Myocyte (in vitro differentiated cells): ENCODE measurements at places on chromosomes 16 and 17. TPM values are rescaled to one million over a fixed set of nuclear protein-coding genes. Genes with fewer than 3 reads are reported as not detected.

Gene MEOX1
- total RNA-seq = 0.19 and 0.47 TPM in 2 replicates

Gene FZD2
- total RNA-seq = 15.5 and 18.5 TPM in 2 replicates

Gene KRTAP4-4
- not detected in 2 replicates for total RNA-seq

Gene TP53TG3
- 0.80 TPM in 1 of 2 replicates, not detected in the other for total RNA-seq

Gene KRTAP4-9
- total RNA-seq = not detected in 2 replicates

Gene MYH8
- total RNA-seq = 715 and 853 TPM in 2 replicates

Gene SPIRE2
- total RNA-seq = 2.3 and 2.4 TPM in 2 replicates

Gene PAGR1
- 38.4 and 49.0 TPM in 2 replicates for total RNA-seq

Gene KRTAP1-1
- 0.21 TPM in 1 of 2 replicates, not detected in the other for total RNA-seq

Gene XYLT1
- 0.94 and 1.4 TPM in 2 replicates for total RNA-seq

Gene CNGB1
- not detected in 2 replicates for total RNA-seq

Gene CCDC200
- 0.62 TPM in 1 of 2 replicates, not detected in the other for total RNA-seq

Gene AOC2
- 0.40 and 0.78 TPM in 2 replicates for total RNA-seq

Gene FSCN2
- total RNA-seq = 1.5 and 3.0 TPM in 2 replicates

Gene NOS2
- total RNA-seq = 0.03 TPM in 1 of 2 replicates, not detected in the other

Gene NPIPA8
- total RNA-seq = 1.8 TPM in 1 of 2 replicates, not detected in the other

Gene SEPTIN12
- not detected in 2 replicates for total RNA-seq

Gene C17orf107
- total RNA-seq = 0.42 and 0.94 TPM in 2 replicates

Gene TLCD2
- 1.7 and 1.8 TPM in 2 replicates for total RNA-seq

Gene TNK1
- not detected in 2 replicates for total RNA-seq

Gene CLEC19A
- total RNA-seq = not detected in 2 replicates

Gene GRIN2A
- not detected in 2 replicates for total RNA-seq

Gene OXLD1
- total RNA-seq = 33.8 and 35.7 TPM in 2 replicates

Gene PMFBP1
- total RNA-seq = not detected in 2 replicates

Gene SLC16A11
- total RNA-seq = 0.78 TPM in 1 of 2 replicates, not detected in the other

Gene CLEC3A
- not detected in 2 replicates for total RNA-seq
